AML-193 (cell line): ENCODE measurements at places on chromosomes 13 and 19.
A peak's percentile ranks its signal among the peaks of the same experiment; 100 is the strongest.

- peak; percentile 60 for DNase-seq
Observed at GRCh38 chr13:99738626-99739025, 232.9 kb downstream of the ZIC5 start.

DNA sequence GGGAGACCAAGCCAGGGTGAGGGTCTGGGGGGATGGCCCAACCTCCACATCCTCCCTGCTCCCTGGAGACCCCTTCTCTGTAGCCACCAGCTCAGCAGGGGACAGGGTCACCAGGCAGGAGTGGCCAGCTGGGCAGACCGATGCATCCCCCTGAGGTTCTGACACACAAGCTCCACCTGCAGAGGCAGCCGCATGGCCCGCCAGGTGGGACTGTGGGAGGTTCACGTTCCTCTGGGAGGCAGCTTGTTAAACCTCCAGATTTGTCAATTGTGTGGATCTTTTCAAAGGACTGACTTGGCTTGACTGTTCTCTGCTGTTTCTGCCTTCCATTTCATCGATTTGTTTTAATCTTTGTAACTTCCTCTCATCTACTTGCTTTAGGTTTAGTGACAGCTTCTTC is 8.1 kb downstream of the POLRMT start:
- no peak for DNase-seq

- DNase-seq: no peak
Observed at GRCh38 chr19:56112313-56112709, 8.8 kb downstream of the ZNF787 start.

DNA sequence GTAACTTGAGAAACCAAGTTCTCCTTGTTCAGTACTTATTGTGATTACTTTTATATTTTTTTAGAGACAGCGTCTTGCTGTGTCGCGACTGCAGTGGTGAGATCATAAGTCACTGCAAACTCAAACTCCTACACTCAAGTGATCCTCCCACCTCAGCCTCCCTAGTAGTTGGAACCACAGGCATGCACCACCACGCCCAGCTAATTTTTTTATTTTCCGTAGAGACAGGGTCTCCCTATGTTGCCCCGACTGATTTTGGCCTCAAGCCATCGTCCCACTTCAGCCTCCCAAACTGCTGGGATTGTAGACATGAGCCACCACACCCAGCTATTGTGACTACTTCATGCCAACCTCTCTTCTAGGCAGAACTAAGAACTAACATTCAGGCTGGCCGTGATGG is 8.3 kb downstream of the C19orf53 start:
- DNase-seq: no peak

GRCh38 chr13:30863796-30864195 is 42.3 kb upstream of the MEDAG start:
- no peak for DNase-seq

DNA sequence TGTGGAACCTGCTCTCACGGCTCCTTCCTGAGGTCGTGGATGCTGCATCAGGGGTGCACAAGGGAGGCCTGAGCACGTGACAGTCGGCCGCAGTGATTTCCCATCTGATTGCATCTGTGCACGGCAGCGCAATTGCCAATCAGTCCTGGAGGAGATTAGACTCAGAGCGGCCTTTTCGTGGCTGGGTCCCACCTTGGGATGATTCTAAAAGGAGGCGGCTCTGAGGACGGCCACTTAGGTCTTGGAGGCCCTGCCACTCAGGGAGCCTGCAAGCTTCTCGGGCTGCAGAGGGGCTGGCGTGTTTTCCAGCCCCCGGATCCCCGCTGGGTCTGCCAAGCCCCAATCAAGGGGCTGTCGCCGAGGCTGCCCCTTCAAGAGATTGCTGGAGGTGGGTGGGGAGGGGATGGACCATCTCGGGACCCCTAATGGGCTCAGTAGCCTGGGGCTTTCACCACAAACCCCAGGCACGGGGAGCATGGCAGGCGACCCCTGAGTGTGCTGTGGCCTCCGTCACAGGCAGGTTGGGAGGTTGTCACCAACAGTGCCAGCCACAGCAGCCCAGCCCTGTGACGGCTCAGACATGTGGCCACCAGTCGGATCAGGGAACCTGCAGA is 51.6 kb downstream of the SOX1 start:
- no peak for DNase-seq

- DNase-seq: no peak
Observed at GRCh38 chr13:75365724-75366173, 116.2 kb downstream of the TBC1D4 start.

DNA sequence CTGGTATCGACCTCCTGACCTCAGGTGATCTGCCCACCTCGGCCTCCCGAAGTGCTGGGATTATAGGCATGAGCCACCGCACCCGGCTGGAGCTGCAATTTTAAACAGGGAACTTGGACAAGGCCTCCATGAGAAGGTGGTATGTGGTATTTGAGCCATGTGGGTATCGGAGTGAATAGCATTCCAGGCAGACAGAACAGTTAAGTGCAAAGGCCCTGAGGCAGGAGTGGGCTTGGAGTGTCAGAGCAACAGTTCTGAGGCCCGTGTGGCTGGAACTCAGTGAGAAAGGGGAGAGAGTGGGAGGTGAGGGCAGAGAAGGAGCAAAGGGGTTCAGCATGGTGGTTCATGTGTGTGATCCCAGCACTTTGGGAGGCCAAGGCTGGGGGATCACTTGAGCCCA is 2.9 kb downstream of the RCN3 start:
- DNase-seq: no peak

GRCh38 chr19:55146078-55146704 is 2.8 kb downstream of the TNNT1 start:
- peak; percentile 52 for DNase-seq

GRCh38 chr13:44903574-44903985 is 85.7 kb downstream of the NUFIP1 start:
- no peak for DNase-seq

- no peak for DNase-seq
Observed at GRCh38 chr19:29971002-29971401, 29.0 kb downstream of the URI1 start.

DNA sequence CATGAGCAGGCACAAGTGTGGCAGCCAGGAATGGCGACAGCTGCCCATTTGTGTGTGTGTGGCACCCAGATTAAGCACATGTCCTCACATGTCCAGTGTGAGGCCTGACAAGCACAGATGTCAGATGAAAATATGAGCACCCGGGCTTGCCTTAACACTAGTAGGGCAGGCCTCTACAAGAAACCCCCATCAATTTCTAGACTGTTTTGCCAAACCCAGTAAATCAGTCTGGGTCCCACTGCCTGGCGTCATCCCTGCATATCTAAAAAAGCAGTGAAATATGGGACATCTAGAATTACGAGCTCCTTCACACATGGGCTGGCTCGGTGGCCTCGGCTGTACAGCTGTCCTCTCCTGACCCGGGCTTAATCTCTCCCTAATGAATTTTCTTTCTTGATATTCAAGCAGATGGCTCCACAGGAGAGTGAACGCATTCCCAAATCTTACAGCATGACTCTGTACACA is 432.7 kb downstream of the FOXO1 start:
- DNase-seq: no peak

- DNase-seq: no peak
Observed at GRCh38 chr13:77724092-77724491, 26.6 kb downstream of the SLAIN1 start.

DNA sequence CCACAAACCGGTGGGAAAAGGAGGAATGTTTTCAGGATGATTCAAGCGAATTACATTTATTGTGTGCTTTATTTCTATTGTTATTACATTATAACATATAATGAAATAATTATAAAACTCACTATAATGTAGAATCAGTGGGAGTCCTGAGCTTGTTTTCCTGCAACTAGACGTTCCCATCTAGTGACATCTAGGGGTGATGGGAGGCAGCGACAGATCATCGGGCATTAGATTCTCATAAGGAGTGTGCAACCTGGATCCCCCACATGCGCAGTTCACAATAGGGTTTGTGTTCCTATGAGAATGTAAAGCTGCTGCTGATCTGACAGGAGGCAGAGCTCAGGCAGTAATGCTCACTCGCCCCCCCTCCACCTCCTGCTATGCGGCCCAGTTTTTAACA is 54.5 kb downstream of the SPTBN4 start:
- peak; percentile 18 for DNase-seq

GRCh38 chr19:42270346-42271044 is 1.4 kb downstream of the CIC start:
- DNase-seq: peak; percentile 54

- DNase-seq: no peak
Observed at GRCh38 chr19:29415507-29415906, 110.3 kb upstream of the VSTM2B start.

- peak; percentile 5 for DNase-seq
Observed at GRCh38 chr13:109968876-109969577, 182.6 kb upstream of the IRS2 start.

GRCh38 chr13:46119883-46120614 is 15.2 kb upstream of the CPB2 start:
- DNase-seq: no peak

DNA sequence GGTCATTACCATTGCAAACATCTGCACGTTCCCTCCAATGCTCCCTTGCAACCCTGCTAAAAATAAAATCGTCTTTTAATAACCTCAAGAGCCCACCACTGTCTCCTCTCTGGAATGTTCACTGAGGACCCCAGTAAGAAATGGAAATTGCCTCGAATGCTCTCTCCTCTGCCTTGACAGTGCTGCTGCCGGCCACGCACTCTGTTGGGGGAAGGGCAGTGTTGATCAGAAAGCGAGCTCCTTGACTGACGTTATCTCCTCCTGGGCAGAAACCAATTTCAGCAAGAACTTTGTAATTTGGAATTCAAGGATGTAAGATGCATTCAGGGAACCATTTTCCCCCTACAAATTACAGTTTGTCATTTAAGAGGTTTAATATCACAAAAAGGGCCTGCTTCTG is 718.5 kb downstream of the UQCRFS1 start:
- no peak for DNase-seq

DNA sequence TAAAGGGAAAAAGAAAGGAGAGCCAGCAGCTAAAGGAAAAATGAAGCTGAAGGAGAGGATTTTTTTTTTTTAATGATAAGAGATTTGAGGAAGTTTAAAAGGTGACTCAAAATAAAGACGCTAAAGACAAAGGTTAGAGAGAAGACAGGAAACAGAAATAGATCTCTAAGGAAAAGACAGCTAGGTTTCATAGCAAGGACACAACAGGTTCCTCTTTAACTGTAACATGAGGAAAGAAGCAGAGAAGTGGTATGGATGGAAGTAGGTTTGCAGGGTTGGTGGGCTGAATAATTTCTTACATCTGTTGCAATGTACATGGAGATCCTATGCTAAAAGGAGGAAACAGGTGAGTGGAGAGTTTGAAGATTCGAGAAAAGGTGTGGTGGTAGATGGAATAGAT is 107.5 kb downstream of the MYCBP2 start:
- DNase-seq: peak; percentile 36

DNA sequence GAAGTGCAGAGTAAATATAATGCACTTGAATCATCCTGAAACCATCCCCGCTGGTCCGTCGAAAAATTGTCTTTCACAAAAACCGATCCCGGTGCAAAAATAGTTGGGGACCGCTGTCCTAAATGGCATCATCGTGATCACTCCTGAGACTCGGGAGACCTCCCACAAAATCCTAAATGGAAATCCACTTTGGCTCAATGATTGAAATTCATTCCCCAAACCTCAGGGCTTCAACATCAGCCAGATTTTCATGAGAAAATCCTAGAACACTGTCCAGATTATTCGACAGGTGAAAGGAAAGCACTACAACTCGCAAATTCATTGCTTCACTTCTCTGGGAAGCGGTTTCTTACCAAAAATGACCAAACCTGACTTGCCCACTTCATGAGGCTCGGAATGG is 335.3 kb upstream of the ZNF507 start:
- no peak for DNase-seq

- DNase-seq: peak; percentile 72
Observed at GRCh38 chr13:114222461-114222968, 12.2 kb upstream of the CDC16 start.

GRCh38 chr19:48637449-48637947 is 319 bp upstream of the DBP start:
- peak; percentile 100 for DNase-seq

- no peak for DNase-seq
Observed at GRCh38 chr19:16249826-16250404, 52.2 kb downstream of the AP1M1 start.

DNA sequence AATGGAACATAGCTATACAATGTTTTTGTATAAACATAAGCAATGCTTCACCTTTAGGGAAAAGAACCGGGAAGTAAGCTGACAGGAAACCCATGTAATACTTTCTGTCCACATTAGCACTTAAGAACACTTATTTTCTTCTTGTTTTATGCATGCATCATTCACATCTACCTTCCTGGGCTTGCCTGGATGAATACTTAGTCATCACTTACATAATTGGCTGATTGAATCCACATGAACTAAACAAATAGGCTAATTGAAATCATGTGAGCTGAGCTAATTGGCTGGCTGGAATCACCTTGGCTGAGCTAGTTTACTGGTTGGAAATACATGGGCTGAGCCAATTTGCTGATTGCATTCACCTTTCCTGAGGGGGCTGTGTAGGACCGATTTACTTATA is 78.8 kb downstream of the ZNF726 start:
- DNase-seq: no peak

- no peak for DNase-seq
Observed at GRCh38 chr13:107035778-107036177, 467.8 kb upstream of the ARGLU1 start.

GRCh38 chr19:11179716-11180297 is 17.5 kb downstream of the KANK2 start:
- no peak for DNase-seq

DNA sequence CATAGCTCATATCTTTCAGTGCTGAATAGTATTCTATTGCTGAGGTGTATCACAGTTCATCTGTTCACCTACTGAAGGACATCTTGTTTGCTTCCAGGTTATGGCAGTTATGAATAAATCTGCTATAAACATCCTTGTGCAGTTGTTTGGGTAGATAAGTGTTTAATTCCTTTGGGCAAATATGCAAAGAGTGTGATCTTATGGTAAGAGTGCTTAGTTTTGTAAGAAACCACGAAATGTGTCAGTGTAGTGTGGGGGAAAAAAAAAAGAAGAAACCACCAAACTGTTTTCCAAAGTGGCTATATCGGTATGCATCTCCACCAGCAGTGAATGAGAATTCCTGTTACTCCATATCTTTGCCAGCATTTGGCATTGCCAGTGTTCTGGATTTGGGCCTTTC is 93.3 kb downstream of the PIBF1 start:
- peak; percentile 11 for DNase-seq

GRCh38 chr19:12272980-12273901 is 21.4 kb downstream of the ZNF44 start:
- DNase-seq: no peak

DNA sequence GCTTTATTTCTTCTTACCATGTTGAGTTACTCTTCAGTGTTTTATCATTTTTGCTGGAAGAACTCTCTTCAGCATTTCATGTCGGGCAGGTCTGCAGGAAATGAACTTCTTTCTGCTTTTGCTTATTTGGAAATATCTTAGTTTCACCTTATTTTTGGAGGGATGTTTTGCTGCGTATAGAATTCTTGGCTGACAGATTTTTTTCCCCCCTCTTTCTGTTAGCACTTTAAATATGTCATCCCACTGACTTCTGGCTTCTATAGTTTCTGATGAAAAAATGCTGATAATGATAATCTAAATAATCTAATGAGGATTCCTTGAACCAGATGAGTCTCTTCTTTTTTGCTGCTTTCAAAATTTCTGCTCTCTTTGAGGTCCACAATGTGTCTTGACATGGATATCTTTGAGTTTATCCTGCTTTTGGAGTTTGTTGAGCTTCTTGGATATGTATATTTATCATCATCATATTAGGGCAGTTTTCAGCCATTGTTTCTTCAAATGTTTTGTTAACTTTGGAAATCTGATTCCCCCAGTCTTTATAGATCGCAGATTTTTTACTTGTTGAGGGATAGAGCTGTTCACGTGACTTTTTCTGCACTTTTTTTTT is 20.4 kb downstream of the ZMYM2 start:
- DNase-seq: no peak

- DNase-seq: peak; percentile 43
Observed at GRCh38 chr19:1942078-1942933, 1.3 kb downstream of the CSNK1G2 start.

GRCh38 chr13:46491641-46492040 is 61.3 kb upstream of the LRCH1 start:
- no peak for DNase-seq
